GM19239 (cell line): ENCODE measurements at places on chromosomes 3 and 15.
A peak's percentile ranks its signal among the peaks of the same experiment; 100 is the strongest.

GRCh38 chr3:174247687-174248152 is 611.4 kb upstream of the NAALADL2 start:
- DNase-seq = no peak

GRCh38 chr3:197809356-197810020 is 18.4 kb downstream of the LRCH3 start:
- no peak for DNase-seq

DNA sequence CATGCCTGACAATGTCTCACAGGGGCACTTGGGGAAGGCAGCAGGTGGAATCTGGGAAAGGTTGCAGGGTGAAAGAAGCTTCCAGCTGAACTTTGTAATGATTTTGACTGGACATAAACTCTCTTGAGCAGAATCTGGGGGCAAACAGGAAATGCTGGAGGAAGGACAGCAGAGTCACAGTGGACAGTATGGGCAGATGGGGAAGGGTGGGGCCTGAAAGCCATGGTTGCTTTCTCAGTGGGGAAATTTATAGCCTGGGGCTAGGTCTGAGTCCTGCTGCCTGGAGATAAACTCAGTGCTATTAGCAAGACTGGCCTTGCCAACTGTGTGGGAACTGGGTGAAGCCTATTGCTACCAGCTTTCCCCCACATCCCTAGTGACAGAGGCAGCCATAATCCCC is 203.2 kb downstream of the OSBPL10 start:
- no peak for DNase-seq

GRCh38 chr15:58513726-58514336 is 82.0 kb downstream of the LIPC start:
- no peak for DNase-seq

DNA sequence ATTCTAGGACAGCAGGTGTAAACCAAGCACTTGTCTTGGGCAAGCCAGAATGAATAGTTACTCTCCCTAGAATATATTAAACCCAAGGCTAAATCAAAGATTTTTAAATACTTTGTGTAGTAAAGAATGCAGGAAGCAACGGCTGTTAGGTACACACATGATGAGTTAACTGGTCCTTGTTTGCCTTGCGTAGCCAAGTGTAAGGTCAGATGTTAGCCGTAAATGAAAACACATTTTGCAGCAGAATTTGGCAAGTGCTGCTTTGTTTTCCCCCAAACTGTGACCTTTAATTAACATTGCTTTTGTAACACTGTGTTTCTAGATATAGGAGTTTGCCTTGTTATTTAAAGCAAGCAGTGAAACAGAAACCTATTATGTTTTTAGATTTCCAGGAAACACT is 368.7 kb downstream of the IL5RA start:
- DNase-seq = no peak

- DNase-seq = no peak
These were observed 128.5 kb downstream of the LSAMP start for GRCh38 chr3:116316771-116317170.

DNA sequence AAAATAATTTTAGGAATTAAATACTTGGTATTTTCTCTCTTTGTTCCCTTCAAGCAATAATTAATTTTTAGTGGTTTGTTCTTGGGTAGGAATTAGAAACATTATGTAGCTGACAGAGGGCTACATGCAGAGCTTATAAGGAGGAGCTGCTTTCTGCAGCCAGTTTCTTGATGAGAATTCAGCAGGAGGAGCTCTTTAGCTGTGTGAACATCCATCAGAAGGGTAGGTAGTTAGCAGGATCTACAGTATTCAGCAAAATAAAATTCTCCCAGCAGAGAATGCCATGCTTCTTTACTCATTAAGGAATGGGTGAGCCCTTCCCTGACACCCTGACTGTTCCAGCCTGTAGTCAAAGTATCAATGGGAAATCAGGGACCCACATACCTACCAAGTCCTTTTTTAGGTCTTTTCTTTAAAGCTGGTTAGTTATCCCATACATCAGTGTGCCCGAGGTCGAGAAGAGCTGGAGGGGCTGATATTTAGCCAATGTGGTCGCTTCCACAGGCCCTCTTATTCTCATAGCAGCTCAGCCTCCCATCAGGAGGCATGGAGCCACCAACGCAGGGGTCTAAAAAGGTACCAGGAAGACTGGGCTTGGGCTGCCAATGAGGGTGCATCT is 54.0 kb downstream of the KCNAB1 start:
- no peak for DNase-seq

GRCh38 chr3:64848822-64849221 is 161.0 kb upstream of the ADAMTS9 start:
- DNase-seq = no peak

GRCh38 chr3:11548721-11549131 is 95.0 kb downstream of the VGLL4 start:
- no peak for DNase-seq

DNA sequence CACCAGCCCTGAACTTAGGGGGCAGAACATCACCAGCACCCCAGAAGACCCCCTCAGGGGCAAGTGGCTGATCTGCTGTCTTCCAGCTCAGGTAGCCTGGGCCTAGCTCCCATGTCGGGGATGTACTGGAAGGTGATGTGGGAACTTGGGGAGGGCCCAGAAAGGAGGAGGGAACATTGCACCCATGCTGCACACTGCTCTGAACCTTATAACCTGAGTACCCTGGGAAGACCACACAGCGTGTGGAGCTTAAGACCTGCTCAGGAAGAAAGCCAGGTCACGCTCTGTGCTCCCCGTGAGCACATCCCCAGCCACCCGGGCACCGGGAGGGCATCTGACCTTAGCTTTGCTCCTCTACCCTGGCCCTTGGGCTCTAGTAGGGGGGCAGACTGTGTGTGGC is 159.4 kb downstream of the ATP10A start:
- no peak for DNase-seq

GRCh38 chr3:149352556-149352955 is 19.1 kb upstream of the TM4SF18 start:
- DNase-seq = peak; percentile 47

- DNase-seq = no peak
These were observed 15.9 kb upstream of the DOCK3 start for GRCh38 chr3:50658831-50659230.

GRCh38 chr15:25332306-25332705 is 106.5 kb downstream of the UBE3A start:
- no peak for DNase-seq

GRCh38 chr3:69588170-69588569 is 151.1 kb upstream of the MITF start:
- DNase-seq = no peak

DNA sequence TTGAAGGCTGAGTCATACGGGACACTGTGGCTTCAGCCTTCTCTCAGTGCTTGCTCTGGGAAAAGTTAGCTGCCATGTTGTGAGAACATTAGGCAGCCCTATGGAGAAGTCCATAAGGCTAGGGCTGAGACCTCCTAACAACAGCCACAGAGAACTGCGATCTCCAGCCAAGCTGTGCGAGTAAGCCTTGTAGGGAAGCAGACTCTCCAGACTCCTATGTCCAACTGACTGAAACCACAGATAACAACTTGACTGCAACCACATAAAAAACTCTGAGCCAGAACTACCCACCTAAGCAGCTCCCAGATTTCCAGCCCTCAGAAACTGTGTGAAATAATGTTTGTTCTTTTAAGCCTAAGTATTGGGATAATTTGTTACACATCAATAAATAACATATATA is 40.7 kb downstream of the DENND6A start:
- DNase-seq = no peak

GRCh38 chr3:44128057-44128775 is 113.5 kb upstream of the TOPAZ1 start:
- DNase-seq = no peak

DNA sequence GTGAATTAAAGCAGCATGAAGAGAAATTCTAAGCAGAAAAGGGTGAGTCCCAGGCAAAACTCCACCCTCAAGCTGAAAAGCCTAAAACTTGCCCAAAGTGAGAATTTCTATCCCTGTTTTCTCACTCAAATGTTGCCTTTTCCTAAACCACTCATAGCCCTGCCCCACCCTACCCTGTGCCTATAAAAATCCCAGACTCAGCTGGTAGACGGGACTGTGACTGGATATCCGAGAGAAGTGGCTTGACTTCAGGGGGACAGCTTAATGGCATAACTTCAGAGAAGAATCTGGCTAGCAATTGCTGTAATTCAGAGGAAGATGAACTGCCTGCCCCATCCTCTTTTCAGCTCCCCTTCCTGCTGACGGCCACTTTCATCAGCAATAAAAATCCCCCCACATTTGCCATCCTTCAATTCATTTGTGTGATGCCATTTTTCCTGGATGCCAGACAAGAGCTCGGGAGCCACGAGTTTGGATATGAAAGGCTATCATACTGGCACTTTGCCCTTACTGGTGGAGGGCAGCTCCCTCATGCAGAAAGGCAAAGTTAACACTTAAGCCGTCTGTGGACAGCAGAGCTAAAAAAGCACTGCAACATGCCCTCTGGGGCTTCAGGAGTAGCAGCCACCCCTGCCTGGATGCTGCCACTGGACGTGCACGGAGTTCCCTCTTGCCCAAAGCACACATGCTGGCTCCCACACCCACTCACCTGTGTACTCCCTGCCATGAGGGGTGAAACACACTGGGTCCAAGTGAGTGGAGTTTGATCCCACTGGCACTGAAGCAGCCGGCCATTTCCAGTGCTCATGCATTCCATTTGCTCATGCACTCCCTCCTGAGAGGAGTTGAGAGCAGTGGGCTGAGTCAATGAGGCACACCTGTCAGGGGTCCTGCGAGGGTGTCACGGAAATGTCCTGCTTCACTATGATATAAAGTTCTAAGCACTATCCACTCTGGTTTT is 670.6 kb downstream of the PLOD2 start:
- DNase-seq = no peak

DNA sequence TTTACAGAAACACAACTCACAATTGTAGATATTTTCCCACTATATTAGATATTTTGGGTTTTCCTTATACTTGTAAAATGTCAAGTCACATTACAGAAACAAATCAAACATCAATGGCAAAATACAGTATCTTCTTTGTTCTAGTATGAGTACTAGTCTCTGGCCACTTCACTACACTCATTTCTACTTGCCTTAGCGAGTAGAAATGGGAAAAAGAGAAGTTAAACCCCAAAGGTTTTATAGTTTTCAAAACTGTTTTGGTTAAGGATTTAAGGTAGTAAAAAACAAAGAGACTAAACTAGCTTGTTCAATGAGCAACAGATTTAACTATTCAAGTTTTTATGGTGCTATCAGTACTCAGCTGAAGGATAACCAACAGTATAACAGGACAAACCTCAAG is 81.7 kb downstream of the BTD start:
- no peak for DNase-seq

GRCh38 chr3:40875581-40875980 is 323.7 kb upstream of the CTNNB1 start:
- no peak for DNase-seq

DNA sequence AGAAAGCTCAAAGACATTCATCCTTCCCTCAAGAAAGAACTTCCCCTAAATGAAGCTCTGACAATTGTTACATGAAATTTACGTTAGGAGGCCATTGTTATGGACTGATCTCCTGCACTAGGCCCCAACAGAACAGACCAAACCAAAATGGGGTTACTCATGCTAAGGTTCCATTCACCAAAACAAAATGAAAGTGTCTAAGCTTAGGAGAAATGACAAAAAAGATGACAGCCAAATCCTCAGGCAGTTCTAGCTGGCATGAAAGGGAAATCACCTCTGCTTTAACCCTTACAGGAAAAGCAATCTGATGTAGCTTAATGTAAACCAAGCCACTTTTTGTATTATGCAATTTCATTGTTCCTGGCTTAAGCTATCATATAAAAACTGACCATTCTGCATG is 271.2 kb downstream of the MAGI1 start:
- DNase-seq = no peak

DNA sequence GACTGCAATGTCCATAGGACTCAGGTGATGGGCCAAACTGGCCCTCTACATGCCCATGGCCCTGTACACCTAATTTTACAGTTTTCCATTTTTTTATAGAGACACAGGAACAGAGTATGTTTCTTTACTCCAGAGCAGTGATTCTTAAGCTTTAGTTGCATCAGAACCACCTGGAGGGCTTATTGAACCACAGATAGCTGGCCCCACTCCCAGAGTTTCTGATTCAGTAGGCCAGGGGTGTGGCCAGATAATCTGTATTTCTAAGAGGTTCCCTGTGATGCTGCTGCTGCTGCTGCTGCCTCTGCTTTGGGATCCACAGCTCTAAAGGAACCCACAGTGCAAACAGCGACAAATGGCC is 5.1 kb downstream of the RBP1 start:
- no peak for DNase-seq

DNA sequence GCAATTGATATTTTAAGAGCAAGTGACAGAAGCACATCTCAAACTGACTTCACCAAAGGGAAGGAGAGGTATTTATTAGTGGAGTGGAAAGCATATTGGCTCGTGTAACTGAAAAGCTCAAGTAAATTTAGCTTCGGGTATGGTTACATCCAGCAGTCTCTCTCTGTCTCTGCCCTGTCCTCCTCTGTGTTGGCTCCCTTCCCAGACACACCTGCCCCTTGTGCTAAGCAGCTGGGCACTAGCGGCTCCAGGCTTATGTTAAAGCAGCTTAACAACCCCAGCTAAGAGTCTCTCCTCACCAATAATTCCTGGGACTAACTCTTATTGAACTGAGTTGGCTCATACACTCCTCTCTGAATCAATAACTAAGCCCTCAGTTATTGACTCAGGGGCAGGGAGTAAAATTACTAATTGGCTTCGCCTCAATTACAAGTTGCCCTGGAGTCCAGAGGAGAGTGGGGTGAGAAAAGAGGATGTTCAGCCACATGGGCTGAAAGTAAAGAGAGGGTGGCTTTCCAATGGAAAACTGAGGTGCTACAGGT is 12.8 kb upstream of the SH3BP5 start:
- no peak for DNase-seq

- no peak for DNase-seq
These were observed 91.6 kb upstream of the FAM98B start for GRCh38 chr15:38362355-38362754.

DNA sequence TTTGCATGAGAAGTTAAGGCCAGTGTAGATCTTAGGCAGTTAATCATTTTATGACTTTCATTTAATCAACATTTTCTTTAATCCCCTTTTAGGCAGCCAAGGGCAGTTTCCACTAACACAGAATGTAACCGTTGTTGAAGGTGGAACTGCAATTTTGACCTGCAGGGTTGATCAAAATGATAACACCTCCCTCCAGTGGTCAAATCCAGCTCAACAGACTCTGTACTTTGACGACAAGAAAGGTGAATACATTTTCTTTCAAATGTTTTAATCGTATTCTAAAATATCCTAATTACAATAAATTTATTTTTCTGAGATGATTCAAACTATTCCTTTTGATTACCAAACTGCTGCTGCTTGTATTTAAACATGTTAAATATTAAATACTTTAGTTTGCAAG is 843.2 kb downstream of the CADM2 start:
- no peak for DNase-seq

DNA sequence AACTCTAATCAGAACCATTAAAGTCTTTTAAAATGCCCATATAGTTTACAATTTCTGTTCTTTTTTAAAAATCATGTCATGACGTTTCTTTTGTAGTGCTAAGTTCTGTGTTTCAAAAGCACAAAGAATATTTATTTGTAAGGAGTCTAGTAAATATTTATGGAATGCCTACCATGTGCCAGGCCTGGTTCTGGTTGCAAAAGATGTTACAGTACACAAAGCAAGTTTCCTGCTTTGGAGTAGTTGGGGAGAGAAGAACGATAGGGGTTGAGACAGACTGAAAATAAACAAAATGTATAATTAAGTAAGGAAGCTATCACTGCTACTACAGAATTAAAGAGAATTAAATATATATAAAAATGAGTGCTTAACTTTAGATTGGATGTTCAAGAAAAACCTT is 86.8 kb upstream of the CMSS1 start:
- no peak for DNase-seq

- DNase-seq = no peak
These were observed 844.9 kb upstream of the SEMA6D start for GRCh38 chr15:46872286-46872980.

GRCh38 chr3:41274944-41275668 is 75.8 kb downstream of the CTNNB1 start:
- DNase-seq = no peak
